Activated CD8-positive, alpha-beta T cell treated with anti-CD3 and anti-CD28 coated beads for 36 hours (primary cell): ENCODE measurements at places on chromosomes 5 and 9.

- no peak for DNase-seq
Observed at GRCh38 chr9:75814667-75815066, 75.8 kb upstream of the PCSK5 start.

DNA sequence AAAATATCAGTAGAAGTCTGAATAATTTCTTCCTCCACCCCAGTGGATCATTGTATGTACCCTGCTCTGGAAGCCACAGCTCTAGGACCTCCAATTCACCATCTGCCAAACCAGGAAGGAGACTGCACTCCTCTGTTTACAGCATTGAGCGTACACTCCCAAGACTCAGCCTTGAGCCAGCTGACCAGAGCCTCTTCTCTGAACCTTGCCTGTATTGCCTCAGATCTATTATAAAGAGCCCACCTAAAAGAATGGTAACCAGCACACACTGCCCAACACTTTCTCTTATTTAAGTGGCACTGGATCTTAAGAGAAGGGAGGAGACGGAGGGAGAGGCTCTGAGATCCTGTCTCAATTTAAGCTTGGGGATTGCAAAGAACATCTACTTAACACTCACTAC lies 217.8 kb upstream of the RASEF start:
- DNase-seq, result no peak

GRCh38 chr9:92426501-92427145 lies 2.4 kb upstream of the OMD start:
- DNase-seq, result no peak

GRCh38 chr5:75706775-75707174 lies 10.5 kb downstream of the POC5 start:
- no peak for DNase-seq

DNA sequence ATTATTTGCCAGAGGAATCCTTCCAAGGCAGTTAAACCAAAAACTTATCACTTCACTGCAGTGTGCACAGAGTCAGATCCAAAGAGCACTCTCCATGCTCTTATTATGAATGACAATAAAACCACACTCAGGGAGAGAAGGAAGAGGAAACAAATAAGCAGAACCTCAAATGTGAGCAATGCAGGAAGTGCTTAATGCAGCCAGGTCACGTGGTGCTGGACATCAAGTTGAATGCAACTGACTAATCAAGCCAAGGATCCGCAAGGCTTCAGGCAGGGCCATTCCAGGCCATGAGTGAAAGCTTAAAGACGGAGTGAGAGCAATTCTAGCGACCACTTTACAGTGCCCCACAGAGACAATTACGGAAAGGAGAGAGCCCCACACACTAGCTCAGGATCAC lies 230.4 kb upstream of the PUM3 start:
- no peak for DNase-seq

GRCh38 chr5:120098426-120098825 lies 365.7 kb upstream of the PRR16 start:
- no peak for DNase-seq
